ENCODE measurements at places on chromosomes 4 and X.

GRCh38 chrX:71532078-71532752 is 689 bp upstream of the OGT start:
- DNase-seq, result peak; percentile 59

GRCh38 chr4:108118505-108118904 is 50.2 kb downstream of the LEF1 start:
- no peak for DNase-seq

GRCh38 chr4:124883632-124884031 is 171.1 kb upstream of the ANKRD50 start:
- no peak for DNase-seq

DNA sequence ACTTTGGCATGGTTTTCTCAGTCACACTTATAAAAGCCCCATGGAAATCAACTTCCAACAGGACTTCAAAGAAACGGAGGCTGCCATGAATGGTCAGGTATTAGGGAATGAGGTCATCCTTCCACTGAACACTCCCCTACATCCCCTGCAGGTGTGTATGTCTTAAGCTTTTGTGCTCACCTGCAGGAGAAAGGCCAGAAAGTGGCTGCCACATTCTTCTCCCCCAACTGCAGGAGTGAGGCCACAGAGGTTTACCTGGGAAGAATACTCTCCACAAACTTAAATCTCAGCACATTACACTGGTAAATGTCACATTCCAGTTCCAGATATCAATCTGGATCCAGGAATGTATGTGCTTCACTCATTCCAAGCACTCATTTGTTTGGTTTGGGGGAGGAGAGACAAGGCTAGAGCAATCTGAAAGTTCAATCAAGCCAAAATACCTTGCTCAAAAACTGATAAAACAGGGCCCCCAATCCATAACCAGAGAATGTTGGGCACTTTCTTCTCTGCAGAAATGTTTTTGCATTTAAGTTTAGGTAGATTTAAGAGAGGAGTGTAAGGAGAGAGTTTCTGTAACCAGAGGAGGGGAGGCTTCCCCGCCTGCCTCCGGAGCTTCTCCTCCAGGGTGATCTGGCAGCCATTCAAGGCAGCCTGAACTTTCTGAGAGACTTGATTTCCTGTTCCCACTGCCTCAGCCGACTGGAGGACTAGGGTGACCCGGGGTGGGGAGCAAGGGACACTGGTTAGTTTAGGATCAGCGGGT is 15.4 kb downstream of the FAM9C start:
- no peak for DNase-seq

DNA sequence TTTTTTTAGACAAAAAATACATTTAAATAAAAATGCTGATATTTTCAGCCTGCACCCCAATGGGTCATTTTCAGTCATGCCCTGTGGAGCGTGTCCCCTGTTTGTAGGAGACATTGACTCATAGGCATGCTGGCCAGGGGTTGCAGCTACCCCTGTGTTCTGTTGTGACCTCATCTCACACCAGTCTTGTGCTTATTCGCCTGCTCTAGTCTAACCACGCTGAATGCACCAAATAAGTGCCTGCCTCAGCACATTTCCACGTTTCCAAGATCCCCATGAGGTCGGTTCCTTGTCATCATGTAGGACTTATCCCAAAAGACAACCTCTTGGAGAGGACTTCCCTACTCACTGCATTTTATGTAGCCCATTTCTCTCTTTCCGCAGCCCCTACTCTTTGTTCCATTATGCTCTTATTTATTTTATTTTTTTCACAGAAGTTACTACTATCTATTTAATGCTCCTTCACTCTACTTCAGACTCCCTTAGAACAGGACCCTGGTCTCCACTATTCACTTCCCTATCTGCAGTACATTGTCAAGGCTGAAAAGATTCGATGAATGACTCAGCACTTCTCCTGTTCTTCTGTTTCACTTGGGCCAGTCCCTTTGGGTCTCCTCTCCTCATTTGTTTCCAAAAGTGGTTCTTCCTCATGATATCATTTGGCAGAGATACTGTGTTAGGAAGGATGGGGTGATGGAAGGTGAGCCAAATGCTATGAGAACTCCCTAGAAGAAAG is 109.7 kb downstream of the MSL3 start:
- peak; percentile 14 for DNase-seq

DNA sequence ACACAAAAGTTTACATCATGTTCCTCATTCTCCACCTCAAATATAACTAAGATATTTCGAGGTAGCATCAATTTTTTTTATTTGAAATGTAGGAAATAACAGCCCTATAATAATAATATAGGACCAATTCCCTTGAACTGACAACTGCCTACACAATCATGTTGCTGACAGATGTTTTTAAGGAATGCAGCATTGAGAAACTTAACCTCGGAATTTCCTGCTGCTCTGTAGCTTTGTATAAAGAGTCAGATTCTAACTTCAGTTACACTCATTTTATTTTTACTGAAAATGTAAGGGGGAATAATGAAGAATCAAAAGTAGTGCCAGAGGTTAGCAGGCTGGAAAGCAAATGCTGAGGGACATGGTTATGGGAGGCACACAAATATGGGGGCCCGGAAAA is 235.8 kb downstream of the RBMX2 start:
- no peak for DNase-seq

GRCh38 chrX:12978205-12979025 is 3.5 kb downstream of the TMSB4X start:
- DNase-seq, result peak; percentile 61

DNA sequence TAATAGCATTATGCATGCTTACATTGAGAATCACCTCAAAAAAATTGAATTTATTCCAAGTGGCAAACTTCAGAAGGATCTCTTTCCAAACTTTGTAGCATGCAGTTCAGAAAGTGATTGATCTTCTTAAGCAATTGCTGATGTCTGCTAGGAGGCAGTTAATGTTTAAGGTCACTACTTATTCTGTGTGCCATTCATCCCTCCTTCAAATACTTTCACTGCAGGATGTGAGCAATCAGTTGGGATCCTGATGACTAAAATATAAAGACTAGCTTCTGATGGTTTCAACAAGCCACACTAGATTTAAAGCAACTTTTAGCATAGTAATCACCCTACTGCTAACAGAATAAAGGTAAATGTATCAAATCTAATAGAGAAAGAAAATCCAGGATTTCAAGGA is 414.1 kb downstream of the ADGRL3 start:
- no peak for DNase-seq

GRCh38 chr4:53734584-53735353 is 143.5 kb upstream of the LNX1 start:
- no peak for DNase-seq

DNA sequence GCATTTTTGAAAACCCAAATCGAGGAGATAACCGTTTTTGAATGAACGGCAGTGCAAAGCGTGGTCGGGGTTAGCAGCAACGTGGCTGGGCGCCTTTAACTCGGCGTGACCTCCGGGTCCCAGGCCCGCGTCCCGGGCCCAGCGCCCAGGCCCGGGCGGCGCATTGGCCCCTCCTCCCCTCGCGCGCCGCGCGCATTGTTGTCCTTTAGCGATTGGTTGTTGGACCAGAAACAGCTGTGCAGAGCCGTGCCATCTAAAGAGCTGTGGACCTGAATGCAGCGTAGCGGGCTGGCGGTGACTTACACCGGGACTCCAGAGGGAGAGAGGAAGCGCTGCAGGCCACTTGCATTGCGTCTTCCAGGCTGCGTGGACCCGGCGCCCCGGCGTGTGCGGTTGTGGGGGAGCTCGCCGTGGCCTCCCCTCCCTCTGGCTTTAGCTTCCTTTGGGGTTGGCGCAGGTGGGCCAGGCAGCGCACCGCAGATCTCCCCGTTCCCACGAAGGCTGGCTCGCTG is at the start of gene STOX2:
STOX2 (plus strand) TSS at position 227 of the 512 bp plus-strand sequence. CDS start 1,484 bp downstream, outside the sequence.
- DNase-seq, result peak; percentile 61

- no peak for DNase-seq
Measured at GRCh38 chrX:133171962-133172708, 46.0 kb downstream of the TFDP3 start.

- no peak for DNase-seq
Measured at GRCh38 chr4:6703786-6704185, 5.9 kb downstream of the MRFAP1L1 start.

- DNase-seq, result no peak
Measured at GRCh38 chr4:62285026-62285425, 1084.9 kb downstream of the ADGRL3 start.

GRCh38 chrX:122567911-122568310 is 616.2 kb upstream of the GRIA3 start:
- no peak for DNase-seq

DNA sequence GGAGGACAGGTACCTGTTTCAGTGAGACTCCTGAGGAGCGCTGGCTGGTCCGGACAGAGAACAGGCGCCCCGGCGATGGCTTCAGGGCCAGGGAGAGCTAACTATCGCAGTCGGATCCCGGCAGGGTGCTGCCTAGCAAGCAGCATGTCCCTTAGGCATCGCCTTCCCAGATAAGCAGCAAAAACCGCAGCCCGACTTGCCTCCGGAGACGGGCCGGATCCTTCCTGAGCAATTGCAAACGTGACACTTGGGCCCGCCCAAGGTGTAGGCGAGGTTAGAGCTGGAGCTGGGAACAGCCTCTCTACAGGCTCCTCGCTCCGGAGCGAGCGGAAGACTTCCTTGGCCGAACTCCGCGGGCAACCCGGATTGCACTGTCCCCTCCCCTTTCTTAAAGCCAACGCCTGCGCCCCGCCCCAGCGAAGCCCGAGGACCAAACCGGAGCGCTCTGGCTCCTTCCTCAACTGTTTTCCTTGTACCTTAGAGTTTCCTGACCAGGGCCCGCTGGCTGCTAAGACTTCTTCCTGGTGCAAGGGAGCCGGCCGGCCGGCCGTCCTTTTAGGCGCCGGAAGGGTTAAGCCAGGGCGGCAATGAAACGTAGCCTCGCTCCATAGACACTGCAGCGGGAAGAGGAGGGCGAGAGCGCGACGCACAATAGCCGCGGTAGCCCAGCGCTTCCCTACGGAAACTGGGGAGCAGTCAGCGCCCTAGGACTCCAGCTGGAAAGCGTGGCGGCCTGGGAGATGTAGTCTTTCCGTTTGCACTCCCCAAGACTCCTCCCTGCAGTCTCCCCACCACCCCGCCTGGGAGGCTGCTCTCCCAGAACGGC is at the start of gene OPHN1:
OPHN1 (minus strand) TSS at position 341 of the 826 bp plus-strand sequence. CDS start 475 bp downstream, outside the sequence.
- peak; percentile 14 for DNase-seq

DNA sequence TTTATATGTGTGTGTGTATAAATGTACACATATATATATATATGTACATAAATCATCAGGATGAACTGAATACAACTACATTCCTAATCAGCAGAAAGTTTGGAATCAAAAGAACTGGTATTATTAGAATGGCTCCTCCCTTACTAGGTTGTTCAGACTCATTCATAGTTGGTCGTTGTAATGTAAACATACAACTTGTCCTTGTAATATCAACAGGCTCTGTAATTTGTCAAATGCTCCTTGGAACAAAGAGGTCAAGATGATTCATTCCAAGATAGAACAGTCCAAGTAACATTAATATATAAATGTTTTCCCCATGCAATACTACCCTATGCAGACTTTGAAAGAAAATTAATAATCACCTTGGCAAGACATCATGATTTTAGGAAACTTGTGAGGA is 351.4 kb upstream of the SMIM31 start:
- DNase-seq, result no peak

GRCh38 chr4:3311489-3312171 is 18.8 kb downstream of the RGS12 start:
- DNase-seq, result no peak

GRCh38 chr4:14857981-14858380 is 144.3 kb upstream of the CPEB2 start:
- no peak for DNase-seq

- DNase-seq, result no peak
Measured at GRCh38 chrX:68462197-68462596, 28.9 kb upstream of the OPHN1 start.

GRCh38 chr4:109640644-109641043 is 62.6 kb downstream of the CASP6 start:
- no peak for DNase-seq

DNA sequence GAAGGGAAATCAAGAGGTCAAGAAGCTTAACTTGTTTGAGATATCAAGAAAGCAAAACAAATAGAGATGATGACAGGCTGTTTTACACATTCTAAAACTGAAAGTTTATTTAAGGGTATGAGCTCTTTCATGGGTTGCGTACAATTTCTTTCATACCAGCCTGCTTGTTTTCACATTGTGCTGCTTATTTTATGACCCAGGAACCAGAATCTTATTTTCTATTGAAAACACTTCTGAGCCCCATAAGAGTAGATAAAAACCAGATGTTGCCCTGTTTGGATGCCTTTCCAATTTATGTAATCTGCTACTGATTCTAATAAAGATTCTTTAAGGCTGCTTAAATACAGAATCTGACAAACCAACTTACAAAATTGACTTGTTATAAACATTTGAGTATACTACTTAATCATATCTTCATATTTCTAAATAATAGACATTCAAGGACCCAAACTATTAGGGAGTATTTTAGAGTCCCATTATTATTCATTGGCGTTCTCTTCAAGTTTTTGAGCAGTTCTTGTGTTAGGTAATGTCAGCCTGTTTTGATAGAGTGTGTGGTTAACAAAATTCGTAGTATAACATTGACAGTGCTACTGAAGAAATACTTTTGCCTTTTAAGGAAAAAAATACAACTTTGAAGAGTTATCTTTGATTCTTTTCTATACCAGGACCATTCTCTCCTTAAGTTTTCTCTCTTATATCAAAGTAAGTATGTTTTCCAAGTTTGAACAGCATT is 74.4 kb downstream of the PDLIM5 start:
- DNase-seq, result no peak

GRCh38 chrX:10110984-10111363 is 45.8 kb upstream of the CLCN4 start:
- DNase-seq, result peak; percentile 46

- DNase-seq, result peak; percentile 50
Measured at GRCh38 chrX:15748841-15749240, 10.8 kb downstream of the CA5B start.

GRCh38 chrX:119475389-119476101 is 7.3 kb downstream of the SLC25A5 start:
- no peak for DNase-seq

DNA sequence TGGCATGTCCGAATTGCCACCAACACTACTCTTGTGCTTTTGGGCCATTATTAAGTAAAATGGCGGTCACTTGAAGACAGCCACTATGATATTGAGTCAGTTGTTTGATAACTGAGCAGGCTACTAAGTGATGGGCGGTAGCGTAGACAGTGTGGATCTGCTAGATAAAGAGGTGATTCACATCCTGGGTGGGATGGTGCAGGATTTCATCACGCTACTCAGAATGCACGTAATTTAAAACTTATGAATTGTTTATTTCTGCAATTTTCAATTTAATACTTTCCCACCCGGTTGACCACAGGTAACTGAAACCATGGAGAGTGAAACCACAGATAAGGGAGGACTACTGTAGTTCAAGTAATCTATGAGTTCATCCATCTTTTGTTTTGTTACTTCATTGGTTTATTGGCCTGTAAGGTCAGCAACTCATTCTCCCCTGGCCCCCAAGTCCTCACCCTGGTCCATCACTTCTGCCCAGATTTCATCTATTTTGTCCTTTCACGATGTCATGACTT is 2.9 kb downstream of the ARAF start:
- no peak for DNase-seq

DNA sequence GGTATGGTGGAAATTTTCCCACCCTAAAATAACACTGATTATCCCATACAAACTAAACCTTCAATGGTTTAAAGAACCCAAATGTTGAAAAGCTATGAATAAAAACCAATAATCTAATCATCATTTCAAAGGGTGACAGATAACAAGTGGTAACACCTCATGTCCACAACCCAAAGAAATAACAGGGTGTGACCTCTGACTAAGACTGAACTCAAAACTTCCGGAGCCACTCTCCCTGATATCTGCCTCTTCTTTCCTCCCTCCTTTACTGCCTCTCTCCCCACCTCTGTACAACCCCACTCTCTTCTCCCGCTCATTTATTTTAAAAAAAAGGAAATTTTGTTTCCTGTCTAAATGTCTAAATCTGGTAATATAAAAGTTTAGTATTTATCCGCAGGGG is 11.5 kb downstream of the FBXW7 start:
- DNase-seq, result no peak

GRCh38 chr4:74623041-74623440 is 171.3 kb downstream of the BTC start:
- DNase-seq, result peak; percentile 85
